Globus pallidus (tissue), 1 donor: ENCODE measurements at places on chromosomes 1 and 21.

DNA sequence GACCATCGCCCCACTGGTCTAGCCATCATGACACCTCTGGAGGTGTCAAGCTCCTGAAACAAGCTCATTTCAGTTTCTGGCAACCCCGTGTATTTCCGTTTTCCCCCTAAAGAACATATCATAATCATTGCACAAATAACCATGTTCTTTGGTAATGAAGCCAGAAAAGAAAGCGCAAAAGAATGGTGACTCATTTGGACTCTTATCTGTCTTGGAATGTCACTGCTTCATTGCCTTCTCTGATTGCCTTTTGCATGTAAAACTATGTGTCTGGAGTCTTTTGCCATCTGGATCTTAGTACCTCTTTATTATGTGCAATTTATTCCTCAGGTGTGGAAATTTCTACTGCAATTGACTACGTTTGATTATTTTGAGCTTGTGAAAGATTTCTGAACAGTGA, 110.5 kb downstream of the COLGALT2 start:
- no peak for DNase-seq

DNA sequence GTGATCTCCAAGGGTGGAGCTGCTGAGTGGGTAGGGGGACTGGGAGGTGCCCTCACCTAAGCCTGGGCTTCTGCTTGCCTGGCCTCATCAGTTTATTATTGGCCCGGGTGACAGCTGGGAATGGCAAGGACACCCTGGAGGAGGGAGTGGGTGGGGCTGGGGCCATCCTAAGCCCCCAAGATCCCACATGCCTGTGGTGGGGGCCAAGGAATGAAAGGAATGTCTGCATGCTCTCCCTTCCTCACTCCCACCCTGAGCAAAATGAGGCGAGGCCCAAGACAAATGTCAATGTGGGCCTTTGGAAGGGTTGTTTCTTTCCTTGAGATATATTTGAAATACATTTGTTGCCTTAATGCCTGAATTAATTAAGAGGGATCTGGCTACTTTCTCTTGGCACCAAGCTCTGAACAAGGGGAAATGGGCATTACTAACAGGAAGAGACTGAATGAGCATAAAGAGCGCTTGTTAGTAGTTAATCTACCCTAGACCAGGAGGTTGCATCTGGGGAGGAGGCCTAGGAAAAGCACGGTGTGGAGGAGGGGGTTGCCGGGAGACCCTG, 19.7 kb upstream of the CHI3L1 start:
- DNase-seq, result no peak

DNA sequence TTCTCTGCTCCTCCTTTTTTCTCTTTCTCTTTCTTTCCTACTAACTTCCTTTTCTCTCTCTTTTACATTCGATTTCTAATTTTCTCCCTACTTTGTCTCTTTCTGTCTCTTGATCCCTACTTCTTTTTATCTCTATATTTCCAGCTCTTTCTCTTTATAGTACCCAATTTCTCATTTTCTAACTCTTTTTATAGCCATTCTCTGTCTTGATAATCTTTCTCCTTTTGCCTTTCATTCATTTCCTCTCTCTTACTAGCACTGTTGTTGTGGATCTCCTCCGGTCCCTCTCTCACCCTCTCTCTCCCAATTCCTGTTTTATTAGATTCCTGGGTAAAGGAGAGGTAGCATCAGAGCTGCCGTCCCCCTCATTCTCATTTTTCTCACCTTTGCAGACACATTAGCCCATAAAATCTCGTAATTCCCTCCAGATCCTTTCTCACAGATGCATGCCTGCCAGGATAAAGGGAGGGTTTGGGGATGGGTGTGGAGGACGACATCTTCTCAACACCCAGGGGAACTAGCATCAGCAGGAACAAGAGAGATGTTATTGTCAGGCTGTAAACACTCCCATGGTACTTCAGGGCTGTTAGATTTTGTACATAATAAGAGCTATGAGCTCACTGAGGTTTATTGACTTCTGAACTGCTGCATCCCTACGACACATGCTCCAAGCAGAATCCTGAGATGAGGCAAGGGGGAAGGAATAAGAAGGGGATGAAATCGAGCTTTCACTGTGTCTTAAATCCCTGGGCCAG, 159.0 kb upstream of the GALNT2 start:
- no peak for DNase-seq

DNA sequence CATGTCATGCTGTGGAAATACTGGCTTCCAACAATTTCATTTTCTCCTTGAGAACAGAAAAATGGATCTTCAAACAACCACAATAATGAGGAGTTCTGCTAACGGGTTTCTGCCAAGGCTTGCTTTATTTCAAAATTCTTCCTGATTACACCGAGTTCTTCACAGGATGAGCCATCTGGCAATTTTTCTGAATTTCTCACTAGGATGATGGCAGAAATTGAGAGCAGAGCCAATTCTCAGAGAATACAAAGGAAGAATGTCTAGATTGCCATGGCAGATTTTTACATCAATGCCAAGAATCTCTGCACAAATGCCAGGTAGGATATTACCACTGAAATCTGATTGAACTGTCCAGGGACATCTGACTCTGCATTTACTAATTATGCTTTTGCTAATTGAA, 619.0 kb upstream of the CHRM3 start:
- DNase-seq, result no peak

DNA sequence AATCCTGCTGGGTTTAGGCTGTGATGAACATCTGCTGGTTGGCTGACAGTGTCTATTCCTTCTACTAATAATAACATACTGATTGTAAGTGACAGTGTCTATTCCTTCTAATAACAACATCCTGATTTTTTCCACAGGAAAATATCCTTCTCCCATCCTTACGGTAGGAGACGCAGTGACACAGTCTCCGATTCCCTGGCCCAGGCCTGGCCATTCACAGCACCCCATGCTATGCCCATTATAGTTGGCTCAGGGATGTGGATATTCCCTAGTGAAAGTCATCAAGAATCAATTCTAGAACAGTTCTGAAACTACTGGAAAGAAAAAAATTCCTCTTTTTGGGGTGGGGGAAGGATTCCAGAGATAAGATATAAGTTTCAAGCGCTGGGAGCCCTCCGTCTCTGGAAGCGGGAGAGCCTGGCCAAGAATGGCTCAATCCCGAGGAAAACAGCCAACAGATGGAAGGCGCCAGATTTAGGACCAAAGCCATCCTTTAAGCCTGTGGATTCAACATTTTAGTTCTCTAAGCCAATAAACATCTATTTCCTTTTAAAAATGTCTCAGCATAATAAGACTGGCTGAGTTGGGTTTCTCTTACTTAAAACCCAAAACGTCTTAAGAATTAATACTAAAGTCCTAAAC, 88.6 kb downstream of the GPATCH2 start:
- DNase-seq, result no peak

DNA sequence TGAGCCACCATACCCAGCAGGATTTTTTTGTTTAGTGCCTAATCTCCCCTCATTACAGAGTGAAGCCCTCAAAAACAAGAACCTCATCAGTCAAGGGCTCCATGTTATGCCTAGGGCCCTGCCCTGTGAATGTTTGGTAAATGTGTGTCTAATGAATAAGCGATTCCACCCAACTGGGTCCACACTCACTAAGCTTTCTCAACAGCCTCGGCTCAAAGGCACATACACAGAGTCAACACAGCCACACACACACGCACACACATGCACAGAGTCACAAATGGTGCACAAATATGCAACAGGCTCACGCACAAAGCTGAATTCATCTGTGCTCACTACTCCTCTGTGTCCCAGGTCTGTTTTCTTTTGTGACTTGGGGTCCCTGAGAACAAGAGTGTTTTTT, 11.7 kb upstream of the SYNC start:
- DNase-seq, result no peak

- DNase-seq, result peak; percentile 38
Measured at GRCh38 chr21:42021371-42022090, 11.4 kb upstream of the ZBTB21 start.

GRCh38 chr1:219419860-219420259, 193.0 kb downstream of the ZC3H11B start:
- no peak for DNase-seq

GRCh38 chr1:59477867-59478266, 181.0 kb downstream of the FGGY start:
- no peak for DNase-seq

DNA sequence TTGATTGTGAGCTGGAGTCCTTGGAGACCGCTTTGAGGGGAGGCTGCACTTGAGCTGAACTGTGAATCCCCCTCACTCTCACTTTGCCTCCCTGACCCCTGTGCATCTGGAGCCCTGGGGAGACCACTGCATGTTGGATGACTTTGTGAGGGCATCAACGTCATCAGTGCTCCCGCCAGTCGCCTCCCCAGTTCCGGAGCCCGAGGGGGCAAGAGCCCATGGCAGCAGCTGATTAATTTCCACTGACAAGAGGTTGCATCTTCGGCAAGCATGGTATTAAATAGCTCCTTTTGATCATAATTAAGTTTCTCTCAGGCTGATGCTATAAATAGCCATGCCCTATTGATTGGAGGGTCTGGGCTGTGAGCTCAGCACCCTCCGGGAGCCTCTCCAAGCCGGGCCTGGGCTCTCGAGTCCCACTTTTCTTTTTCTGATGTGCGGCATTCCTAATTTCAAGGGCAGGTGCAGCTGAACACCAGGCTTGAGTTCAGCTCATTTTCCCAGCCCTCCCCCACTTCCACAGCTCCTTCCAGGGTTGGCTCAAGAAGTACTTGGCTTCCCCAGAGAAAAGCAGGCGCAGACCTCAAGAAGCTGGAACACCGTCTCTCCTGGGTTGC, 33.2 kb downstream of the KCND3 start:
- DNase-seq, result peak; percentile 55

- DNase-seq, result no peak
Measured at GRCh38 chr21:36381841-36382589, 3.2 kb upstream of the CHAF1B start.

DNA sequence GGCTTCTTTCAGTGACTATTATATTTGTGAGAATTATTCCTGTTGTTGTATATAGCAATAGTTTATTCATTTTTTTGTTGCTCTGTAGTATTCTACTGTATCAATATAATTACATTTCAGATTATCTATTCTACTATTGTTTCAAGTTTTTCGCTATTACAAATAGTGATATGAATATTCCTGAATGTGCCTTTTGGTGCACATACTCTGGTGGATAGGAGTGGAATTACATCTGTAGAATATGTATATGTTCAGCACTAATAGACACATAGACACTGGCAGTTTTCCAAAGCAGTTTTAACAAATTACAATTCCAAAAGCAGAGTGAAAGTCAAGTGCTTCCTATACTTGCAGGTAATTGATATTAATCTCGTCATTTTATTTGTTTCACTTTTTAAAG, 696.2 kb upstream of the PRMT6 start:
- no peak for DNase-seq

DNA sequence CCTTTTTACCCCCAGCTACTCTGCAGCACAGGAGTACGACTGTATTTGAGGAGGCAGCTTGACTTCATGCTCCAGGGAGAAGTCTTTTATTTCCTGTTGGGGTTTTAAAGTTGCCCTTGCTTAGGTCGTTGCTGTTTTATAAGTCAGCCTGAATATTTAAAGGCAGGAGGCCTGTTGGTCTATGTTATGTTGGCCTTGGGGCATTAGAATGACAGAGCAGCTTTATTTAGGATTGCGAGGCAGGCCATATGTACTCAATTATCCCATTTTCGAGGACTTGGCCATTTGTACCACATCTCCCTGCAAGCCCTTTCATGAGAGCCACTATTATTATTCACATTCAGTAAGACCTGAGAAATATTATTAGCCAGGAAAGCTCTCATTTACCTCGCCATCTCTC, 47.0 kb downstream of the KIF26B start:
- DNase-seq, result no peak

DNA sequence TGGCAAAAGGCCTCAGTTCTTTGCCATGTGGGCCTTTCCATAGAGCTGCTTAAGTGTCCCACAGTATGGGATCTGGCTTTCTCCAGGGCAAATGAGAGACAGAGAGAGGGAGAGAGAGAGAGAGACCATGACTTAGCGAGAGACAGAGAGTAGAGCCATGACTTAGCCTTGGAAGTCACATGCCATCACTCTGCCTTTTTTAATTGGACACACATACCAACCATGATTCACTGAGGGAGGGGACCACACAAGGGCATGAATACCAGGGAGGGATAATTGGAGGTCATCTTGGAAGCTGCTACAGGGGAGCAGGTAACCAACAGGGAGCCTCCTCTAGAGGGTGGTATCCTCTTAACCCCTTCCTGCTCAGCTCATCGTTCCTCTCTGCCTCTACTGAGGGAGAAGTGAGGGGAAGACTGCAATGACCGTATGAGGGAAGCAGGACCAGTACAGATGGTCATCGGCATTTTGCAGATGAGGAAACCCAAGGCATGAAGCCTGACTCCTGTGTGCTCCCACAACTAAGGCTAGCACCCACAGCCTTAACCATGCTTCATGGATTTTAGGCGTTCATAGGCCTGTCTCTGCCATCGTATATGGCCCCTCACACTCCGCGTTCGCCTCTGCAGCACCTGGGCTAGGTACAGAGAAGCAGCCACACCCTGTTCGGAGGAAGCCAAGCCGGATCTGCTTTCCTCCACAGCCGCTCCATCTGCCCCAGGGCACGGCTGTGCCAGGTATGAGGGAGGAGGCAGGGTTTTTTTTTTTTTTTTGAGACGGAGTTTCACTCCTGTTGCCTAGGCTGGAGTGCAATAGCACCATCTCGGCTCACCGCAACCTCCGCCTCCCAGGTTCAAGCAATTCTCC, 38.6 kb downstream of the MEF2D start:
- DNase-seq, result no peak

DNA sequence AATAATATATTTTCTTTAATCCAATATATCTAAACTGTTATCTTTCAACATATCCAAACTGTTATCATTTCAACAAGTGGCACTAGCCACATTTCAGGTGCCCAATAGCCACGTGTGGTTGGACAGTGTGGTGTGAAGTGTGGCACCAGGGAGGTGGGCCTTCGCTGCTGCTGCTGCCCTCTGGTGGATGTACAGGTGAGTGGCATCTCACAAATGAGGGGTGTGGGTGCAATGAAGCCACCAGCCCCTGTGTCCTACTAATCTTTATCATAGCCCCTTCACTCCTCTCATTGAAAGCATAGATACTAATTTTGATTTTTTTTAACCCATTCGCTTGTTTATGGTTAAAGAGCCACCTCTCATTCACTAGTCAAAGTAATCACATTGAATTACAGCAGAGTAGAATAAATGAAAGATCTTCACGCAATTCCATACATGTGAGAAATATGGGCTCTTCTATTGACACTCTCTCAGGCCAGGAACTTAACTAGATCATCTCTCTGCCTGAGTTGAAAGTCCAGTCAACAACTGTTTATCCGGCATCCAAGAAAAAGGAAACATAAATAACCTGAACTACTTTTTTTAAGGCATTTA, 499.2 kb downstream of the OMA1 start:
- no peak for DNase-seq

DNA sequence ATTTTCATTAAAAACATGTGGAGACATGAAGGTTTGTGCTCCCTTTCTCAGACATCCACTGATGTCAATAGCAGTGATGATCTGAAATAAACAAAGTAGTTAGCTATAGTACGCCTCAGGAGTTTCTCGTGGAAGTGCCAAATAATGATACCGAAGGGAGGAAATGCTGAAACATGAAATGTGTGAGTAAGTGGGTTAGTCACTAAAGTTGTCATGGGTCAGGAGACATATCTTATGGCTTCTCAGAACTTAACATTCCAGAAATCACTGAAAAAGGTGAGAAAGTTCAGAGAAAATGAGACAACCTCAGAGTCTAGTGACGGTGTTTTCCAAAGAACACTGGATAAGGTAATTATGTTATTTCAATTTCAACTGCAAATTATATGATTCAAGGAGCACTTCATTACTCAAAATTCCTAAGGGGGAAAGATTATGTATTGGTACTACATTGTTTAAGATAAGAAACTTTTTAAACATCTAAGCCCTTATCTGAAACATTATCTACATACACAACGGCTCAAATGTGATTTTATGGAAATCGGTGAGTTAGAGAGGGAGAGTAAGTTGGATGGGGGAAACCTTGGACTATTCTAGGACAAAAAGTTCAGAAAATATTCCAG, 20.6 kb downstream of the NIBAN1 start:
- no peak for DNase-seq

- DNase-seq, result no peak
Measured at GRCh38 chr1:22325531-22326371, 125.9 kb upstream of the ZBTB40 start.
